Spinal cord (tissue), 10 donors: ENCODE measurements at places on chromosomes 12 and 14.

DNA sequence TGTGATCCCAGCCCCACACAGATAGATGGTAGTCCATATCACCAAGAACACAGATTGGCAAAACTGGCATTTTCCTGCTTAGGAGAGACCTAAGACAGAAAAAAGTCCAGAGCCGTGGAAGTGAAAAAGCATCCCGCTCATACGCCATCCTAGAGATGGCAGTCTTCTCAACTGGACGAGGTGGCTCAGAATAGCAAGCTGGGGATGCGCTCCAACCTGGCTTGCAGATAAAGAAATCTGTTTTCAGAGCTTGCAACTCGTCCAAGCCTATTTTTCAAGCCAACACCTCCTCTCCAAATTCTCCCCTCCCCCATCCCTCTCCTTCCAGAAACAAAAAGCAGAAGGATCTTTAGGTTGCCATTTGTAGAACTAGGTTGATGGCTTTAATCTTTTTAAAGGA, 74.3 kb upstream of the OTX2 start:
- peak; percentile 90 for DNase-seq

DNA sequence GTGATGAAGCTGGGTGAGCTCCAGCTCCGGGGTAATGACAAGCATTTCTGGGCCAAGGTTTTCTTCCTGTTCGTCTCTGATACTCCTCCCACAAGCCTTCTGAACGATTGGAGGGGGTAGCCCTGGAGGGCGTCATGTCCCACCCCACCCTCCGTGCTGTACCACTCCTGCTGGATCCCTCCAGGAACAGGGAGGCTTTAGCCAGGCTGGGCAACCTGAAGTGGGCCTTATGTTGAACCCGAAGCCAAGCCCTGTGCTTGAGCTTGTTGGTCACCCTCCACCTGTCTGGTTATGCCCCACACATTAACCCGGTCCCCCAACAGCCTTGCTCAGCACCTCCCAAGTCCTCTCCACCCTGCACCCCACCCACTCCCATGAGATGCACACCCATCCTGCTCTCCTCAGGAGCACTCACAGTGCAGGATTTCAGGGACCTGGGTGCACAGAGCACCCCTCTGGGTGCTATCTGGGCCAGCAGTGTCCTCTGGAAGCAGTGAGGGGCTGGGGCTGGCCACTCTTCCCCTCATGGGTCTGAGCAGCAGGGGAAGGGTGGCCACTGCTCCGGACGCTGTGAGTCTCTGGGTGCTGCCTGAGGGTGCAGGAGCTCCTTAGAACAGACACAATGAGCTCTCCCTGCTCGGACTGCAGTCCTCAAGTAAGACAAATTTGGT, 6.8 kb upstream of the KRT83 start:
- no peak for DNase-seq

DNA sequence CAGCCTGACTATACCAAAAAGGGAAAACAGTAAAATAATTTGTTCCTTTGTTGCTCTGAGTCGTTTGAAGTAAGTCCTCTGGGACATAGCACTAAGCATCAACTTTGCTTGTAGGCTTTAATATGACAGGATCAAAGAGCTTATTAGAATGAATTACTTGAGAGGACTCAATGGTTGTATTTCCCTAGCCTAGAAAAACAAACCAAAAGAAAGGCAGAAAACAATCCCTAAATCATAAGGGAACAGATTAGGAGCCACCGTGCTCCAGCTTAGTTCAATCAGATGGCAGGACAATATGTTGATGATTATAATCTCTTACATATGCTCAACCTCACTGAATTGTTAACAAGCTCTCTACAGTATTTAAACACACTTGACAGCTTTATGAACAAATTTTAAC, 988.4 kb downstream of the FLRT2 start:
- DNase-seq, result no peak

GRCh38 chr14:104048758-104049507, 36.6 kb upstream of the ASPG start:
- peak; percentile 79 for DNase-seq

GRCh38 chr14:51653775-51654532, 2.2 kb downstream of the FRMD6 start:
- no peak for DNase-seq

DNA sequence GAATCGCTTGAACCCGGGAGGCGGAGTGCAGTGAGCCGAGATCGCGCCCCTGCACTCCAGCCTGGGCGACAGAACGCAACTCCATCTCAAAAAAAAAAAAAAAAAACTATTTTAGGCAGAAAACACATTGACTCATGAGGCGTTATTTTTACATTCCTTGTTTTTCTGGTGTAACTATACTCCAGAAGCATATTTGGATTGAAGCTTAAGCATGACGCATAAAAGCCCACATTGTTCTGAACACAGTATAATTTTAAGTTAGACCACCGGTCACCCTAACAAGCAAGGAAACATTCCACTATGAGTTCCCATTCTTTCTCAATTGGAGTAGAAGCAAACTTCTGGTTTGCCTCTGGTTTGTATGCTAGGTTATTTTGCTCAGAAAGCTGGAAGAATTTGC, 173.0 kb downstream of the MYRFL start:
- no peak for DNase-seq

GRCh38 chr12:76274420-76275083, 73.7 kb downstream of the BBS10 start:
- no peak for DNase-seq

DNA sequence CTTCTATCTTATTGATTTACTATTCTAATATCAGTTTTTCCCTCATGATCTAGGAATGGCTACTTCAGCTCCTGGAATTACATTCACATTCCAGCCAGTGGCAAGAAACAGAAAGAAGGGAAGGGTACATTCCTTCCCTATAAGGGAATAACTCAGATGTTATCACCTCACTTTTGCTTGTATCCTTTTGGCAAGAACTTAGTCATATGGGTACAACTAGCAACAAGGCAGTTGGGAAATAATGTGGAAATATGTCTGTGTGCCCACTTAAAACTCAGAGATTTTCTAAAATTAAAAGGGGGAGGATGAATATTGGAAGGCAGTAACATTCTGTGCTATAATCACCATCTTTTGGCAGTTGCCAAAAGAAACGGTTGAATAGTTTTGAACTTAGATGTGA, 85.6 kb downstream of the MSRB3 start:
- DNase-seq, result peak; percentile 5

- no peak for DNase-seq
Observed at GRCh38 chr14:60495946-60496345, 10.1 kb upstream of the C14orf39 start.

DNA sequence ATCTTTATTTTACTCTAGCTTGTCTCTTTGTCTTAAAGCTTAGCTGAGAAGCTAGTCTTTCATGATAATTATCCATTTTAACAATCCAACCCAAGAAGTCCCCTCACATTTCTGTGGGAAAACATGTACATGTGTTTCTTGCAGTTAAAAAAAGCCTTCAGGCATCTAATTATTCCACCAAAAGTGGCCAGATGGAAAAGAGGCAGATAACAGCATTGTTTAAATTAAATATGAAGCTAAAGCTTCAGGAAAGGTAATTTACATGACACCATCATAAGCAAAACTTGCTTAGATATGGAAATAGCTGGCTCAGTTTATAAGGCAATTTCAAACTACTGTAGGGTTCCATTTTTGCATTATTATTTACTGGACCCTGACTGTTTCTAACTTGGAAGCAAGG, 175.4 kb downstream of the UNC79 start:
- peak; percentile 78 for DNase-seq

- DNase-seq, result no peak
Observed at GRCh38 chr12:24895612-24896011, 53.3 kb downstream of the BCAT1 start.

GRCh38 chr12:114371733-114372132, 34.2 kb downstream of the TBX5 start:
- no peak for DNase-seq

- DNase-seq, result no peak
Observed at GRCh38 chr12:94165138-94165537, 16.8 kb downstream of the PLXNC1 start.

DNA sequence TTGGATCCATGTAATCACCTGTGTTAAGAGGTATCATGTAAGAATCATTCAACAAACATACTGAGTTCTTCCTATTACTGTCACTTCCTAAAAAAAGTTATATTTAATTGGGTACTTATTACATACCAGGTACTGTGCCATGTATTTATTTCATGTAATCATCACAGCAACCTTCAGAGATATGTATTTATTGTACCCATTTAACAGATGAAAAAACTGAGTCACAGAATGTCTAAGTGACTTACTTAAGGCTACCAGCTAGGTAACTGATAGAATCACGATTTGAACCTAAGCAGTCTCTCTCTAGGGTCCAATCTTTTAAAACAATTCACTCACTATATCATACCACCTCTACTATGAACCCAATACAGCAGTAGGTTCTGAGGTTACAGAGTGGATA, 2.0 kb downstream of the PSME2 start:
- DNase-seq, result no peak
